Activated CD4-positive, alpha-beta T cell treated with anti-CD3 and anti-CD28 coated beads, Interleukin-2, amount 50 U/mL, for 4 hours (primary cell): ENCODE measurements at places on chromosomes 2 and 18.

- no peak for DNase-seq
Measured at GRCh38 chr18:25298853-25299274, 53.1 kb downstream of the ZNF521 start.

- DNase-seq, result no peak
Measured at GRCh38 chr2:9968553-9969497, 17.3 kb downstream of the GRHL1 start.

- DNase-seq, result no peak
Measured at GRCh38 chr18:39698436-39698835, 2132.8 kb upstream of the CELF4 start.

- no peak for DNase-seq
Measured at GRCh38 chr18:27527856-27528255, 342.7 kb upstream of the CHST9 start.

- no peak for DNase-seq
Measured at GRCh38 chr2:70243806-70244584, 4.4 kb downstream of the TIA1 start.

GRCh38 chr2:66428986-66429612, 5.8 kb upstream of the MEIS1 start:
- DNase-seq, result no peak

DNA sequence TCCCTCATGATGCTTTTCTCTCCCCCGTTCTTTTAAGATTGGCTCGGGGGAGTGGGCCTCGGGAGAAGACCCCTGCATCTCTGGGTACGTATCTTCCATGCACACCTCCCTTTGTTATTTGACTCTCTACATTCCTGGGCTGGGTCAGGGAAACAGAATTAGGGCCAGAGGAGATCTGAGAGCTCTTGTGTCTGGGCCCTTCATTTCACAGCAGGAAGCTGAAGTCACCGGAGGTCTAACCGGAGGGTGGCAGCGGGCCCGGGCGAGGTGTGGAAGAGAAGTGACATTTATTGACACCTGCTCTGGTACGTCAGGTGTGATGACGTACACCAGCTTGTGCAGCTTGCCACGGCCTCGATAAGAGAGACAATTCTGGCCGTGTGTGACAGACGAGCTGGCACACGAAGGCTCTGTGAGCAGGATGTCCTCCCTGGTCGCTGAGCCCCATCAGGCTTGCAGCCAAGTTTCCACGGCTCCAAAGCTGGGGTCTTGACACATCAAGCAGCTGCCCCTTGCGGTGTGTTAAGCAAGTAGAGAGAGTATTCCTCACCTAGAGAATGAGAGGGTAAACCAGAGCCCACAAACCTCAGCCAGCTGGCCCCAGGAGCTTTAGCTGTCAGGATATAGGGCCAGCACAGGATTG, 30.4 kb downstream of the TOGARAM2 start:
- DNase-seq, result peak; percentile 62

- DNase-seq, result no peak
Measured at GRCh38 chr2:102291319-102292075, 19.9 kb upstream of the IL1RL1 start.

GRCh38 chr18:64639536-64639935, 490.6 kb upstream of the LINC00305 start:
- no peak for DNase-seq

- DNase-seq, result no peak
Measured at GRCh38 chr18:11741505-11742145, 52.6 kb downstream of the GNAL start.

DNA sequence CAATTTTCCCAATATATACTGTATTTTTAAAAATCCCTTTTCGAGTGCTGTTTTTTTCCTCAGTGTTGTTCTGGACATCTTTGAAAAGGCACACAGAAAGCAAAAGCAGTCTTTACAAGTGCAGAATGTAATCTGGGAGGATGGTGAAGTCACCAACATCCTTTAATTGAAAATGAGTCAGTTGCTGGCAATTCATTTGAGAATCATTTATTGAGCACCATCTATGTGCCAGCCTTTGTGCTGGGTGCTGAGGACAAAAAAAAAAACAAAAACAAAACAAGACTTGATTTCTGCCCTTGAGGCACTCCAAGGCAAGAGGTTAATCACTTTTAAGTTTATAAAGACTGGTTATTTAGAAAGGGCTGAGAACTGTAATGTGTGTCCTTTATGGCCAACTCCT, 46.7 kb upstream of the ACVR1 start:
- no peak for DNase-seq

DNA sequence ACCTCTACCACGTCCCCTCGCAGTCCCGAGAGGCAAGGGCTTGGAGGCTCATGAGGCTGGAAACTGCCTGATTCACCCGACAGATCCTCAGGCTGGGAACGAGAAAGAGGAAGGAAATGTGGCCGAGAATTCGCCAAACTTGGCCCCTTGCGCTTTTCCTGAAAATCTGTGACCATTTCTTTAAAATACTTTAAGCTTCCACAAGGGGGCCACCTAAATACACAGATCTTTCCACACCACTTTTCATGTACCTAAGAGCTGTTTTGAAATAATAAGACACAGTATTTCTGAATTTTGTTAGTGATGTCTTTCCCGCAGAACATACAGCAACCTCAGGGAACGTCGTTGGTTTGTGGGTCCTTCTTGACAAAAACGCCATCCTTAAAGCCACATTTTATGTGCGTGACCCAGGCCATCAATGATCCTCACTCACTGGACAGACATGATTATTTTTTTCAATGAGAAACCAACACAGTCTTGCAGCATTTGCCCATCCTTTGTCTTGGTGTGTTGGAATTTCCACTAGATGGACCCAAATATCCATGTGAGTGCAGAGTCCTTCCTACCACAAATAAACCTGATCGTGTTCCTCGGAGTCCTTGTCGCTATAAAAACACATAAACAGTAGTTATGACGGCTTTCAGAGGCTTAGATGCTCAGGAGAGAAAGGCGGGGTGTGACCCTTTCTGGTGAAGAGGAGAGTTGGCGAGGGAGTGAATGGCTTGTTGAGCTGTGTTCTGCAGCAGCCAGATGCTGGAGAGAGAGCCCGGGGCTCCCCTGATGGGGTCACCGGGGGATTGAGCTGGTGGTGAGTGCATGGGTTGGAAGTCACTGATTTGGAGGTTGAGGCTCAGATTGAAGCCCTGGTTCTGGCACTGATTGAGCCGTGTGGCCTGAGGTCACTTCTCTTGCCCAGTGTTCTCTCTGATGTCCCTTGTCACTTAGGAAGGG, 25.0 kb downstream of the DCDC2C start:
- DNase-seq, result no peak

DNA sequence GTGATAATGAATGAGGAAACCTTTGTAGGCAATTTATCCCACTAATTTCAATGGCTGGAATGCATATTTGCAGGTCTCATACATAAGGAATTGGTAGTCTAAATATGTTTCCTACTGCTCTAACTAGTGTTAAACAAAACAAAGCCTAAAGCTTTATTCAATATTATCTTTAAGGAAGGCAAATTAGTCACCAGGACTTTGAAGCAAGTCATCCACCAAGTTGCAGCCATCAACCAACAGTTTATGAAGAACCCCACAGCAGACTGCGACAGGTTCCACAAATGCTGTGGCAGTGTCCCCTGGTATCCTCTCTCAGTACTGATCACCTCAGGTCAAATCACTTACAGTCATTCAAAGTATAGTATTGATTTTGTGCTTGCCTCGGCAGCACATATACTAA, 181.5 kb upstream of the ZFP36L2 start:
- DNase-seq, result no peak

- DNase-seq, result peak; percentile 78
Measured at GRCh38 chr2:74834792-74835755, 1.1 kb downstream of the HK2 start.

DNA sequence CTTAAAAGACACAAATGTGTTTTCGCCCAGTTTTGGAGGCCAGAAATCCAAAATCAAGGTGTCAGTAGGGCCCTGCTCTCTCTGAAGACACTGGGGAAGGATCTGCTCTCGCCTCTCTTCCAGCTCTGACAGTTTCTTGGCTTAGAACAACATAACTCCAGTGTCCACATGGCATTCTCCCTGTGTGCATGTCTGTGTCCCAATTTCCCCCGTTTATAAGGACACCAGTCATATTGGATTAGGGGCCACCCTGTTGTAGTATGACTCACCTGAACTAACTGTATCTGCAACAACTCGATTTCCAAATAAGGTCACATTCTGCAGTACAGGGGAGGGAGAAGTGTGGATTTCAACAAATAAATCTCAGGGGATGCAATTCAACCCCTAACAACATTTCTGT, 263.2 kb downstream of the SS18 start:
- DNase-seq, result no peak

DNA sequence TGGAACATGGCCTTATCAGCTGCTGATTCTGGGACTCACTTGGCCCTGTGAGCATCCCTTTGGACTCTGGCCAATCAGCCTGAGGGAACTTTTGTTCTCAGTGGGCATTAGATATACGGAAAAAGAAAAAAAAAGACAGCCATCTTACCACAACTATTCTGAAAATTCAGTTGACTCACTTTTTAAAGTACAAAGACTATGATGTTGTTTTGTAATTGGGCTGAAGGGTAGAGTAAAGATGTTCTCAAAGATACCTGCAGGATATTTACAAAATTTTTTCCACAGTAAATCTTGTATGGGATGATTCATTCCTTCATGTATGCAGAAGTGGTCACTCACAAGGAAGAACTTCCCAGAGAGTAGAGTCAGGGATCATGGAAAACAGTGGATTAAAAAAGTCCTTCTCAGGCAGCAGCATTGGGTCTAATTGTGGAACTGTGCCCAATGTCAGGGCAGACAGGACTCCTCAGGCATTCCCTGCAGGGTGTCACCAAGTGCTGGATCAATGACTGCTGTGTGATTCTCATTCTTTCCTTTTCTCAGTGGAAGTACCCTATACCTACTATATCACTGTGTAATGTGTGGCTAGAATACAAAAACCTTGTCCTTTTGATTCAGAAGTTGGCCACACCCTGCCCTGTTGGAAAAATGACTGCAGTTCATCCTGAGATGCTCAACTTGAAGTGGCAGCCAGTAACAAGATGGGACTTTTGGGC, 35.4 kb downstream of the SULT1C4 start:
- DNase-seq, result no peak

GRCh38 chr2:135998879-135999278, 13.5 kb upstream of the DARS1 start:
- DNase-seq, result no peak

- no peak for DNase-seq
Measured at GRCh38 chr2:191611614-191612013, 66.3 kb upstream of the NABP1 start.

DNA sequence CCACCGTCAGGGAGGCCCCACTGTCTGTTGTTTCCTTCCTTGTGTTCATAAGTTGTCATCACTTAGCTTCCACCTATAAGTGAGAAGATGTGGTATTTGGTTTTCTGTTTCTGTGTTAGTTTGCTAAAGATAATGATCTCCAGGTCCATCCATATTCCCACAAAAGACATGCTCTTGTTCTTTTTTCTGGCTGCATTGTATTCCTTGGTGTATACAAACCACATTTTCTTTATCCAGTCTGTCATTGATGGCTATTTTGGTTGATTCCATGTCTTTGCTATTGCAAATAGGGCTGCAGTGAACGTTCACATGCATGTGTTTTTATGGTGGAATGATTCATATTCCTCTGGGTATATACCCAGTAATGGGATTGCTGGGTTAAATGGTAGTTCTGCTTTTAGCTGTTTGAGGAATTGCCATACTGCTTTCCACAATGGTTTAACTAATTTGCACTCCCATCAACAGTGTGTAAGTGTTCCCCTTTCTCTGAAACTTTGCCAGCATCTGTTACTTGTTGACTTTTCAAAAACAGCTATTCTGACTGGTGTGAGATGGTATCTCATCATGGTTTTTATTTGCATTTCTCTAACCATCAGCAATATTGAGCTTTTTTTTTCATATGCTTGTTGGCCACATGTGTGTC, 156.6 kb upstream of the NOSTRIN start:
- no peak for DNase-seq

DNA sequence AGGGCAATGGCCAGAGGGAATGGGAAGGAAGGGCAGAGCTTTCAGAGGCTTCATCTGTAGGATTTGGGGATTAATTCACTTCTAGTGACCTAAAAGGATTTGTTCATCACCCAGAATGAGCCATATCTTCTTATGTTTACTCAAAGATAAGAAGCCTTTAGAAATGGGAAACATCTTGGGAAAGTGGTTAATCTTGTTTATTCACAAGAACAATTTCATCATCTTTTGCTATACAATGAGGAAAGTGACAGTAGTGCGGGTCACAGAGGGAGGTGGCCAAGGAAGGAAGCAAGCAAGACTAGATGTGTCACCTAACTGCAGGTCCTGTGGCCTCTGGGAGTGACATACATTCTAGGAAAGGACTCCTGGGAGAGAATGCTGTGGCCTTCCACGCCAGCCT, 140.4 kb upstream of the ALPP start:
- no peak for DNase-seq

DNA sequence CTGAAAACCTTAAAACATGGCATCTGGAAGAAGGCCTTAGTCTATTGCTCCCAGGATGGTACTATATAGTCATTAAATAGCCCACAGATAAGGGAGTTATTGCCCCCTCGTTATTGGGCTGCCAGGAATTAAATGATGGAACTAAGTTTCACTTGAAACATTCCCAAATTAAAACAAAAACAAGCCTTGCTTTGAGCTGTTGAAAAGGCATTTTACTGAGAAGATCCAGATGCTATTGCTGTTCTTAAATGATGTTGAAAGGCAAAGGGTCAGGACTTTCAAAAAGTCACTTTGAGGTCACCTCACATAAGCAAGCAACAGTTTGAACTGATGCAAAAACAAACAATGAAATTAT, 2.0 kb upstream of the AMMECR1L start:
- no peak for DNase-seq
